ENCODE measurements at places on chromosomes 11 and 22.

DNA sequence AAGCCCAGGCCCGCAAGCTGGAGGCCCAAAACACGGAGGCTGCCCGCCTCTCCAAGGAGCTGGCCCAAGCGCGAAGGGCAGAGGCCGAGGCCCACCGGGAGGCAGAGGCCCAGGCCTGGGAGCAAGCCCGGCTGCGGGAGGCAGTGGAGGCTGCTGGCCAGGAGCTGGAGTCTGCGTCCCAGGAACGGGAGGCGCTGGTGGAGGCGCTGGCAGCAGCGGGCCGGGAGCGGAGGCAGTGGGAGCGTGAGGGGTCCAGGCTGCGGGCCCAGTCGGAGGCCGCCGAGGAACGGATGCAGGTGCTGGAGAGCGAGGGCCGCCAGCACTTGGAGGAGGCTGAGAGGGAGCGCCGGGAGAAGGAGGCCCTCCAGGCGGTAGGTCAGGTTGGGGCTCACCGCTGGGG, 4.8 kb downstream of the CCDC88B start:
- DNase-seq: no peak

DNA sequence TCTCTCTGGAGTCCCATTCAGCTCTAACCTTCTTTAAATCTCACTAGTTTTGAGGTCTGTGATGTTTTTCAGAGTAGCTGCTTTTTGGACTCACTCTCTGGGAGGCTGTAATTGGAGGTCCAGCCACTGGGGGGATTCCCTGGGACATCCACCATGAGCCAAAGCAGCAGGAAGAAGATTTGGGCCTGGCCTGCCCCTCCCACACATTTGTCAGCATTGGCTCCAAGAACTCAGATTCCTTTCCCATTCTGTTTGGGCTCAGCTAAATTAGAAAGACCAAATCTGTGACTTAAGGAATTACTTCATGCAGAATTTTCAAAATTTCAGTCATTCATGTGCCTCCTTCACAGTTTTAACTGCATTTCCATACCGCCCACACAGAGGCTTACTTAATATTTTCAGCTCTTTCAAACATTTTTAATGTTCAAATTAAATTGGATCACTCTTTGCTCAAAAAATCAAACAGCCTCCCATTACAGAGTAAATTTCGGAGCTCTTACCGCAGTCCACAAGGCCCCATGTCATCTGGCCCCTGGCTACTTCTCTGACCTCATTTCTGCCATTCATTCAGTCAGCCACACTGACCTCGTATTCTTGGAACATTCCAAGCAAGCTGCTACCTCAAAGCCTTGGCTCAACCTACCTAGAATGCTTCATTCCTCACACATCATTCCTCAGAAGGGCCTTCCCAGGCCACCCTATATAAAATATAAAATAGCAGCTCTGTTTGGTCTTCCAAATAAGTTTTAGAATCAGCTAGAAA, 54.5 kb upstream of the RRAS2 start:
- DNase-seq: no peak

- no peak for DNase-seq
These were observed 27.1 kb downstream of the SYT13 start for GRCh38 chr11:45258982-45259530.

- DNase-seq: no peak
These were observed 33.0 kb upstream of the MN1 start for GRCh38 chr22:27834364-27835185.

GRCh38 chr11:76735841-76736240, 47.3 kb upstream of the TSKU start:
- no peak for DNase-seq

DNA sequence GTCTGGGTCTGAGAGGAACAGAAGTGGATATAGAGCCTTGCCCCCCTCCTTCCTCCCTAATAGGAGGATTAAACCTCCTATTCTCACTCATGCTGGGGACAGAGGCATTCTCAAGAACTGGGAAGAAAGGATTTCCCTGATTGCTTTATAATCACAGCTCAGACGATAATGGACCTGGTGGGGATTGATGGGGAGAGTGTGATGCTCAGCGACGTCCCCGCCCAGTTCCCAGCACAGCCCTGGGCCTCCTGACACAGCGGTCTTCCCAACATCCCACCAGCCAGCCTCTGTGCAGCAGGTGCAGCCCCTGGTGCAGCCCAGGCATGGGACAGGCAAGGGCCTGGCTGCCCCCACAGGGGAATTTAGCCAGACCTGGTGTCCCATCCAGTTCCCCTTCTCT, 28.4 kb downstream of the TRIM29 start:
- no peak for DNase-seq

DNA sequence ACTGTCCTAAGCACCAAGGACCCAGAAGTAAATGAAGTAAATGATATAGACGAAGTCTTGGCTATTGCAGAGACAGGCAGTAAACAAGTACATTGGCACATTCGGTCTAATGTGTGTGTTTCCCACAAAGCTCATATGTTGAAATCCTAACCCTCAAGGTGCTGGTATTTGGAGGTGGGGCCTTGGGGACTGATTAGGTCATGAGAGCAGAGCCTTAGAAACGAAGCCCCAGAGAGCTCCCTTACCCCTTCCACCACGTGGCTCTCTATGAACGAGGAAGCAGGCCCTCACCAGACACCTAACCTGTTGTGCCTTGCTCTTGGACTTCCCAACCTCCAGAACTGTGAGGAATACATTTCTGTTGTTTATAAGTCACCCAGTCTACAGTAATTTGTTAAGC, 14.9 kb downstream of the CLMP start:
- no peak for DNase-seq

- no peak for DNase-seq
These were observed 5.5 kb downstream of the CHRDL2 start for GRCh38 chr11:74725701-74726100.

DNA sequence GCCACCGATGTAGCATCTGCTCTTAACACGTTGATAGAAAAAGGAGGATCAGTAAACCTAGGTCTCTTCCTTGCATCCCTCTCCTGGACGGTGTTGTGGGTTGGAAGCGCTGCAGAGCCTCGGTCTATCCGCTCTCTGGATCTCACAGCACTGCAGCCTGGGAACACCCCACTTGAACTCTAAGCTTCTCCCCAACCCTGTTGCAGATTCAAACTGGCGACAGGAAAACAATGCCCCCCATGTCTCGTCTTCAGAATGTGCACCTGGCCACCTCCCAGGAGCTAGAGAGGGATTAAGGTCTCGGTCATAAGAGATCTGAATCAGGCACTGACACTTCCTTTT, 454 bp downstream of the TMEM218 start:
- no peak for DNase-seq

DNA sequence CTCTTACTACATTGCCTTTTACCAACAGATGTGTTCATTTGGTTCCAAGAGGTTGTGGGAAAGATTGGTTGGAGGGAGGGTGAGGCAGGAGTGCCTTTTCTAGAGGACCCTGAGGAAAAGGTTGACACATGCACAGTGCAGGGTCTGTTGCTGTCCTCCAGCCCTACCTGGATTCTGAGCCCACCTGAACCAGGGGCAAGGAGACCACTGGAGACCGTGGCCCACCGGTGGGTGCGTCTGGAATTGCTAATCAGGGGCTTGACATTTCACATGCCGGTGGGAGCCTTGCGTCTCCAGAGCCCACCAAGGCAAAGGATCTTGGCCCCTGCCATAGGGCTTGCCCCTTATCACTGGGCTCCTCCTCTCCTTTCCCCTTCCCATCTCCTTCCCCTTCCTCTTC, 80.4 kb upstream of the ZBED5 start:
- no peak for DNase-seq

GRCh38 chr11:2122222-2122906, 16.8 kb downstream of the IGF2 start:
- no peak for DNase-seq

DNA sequence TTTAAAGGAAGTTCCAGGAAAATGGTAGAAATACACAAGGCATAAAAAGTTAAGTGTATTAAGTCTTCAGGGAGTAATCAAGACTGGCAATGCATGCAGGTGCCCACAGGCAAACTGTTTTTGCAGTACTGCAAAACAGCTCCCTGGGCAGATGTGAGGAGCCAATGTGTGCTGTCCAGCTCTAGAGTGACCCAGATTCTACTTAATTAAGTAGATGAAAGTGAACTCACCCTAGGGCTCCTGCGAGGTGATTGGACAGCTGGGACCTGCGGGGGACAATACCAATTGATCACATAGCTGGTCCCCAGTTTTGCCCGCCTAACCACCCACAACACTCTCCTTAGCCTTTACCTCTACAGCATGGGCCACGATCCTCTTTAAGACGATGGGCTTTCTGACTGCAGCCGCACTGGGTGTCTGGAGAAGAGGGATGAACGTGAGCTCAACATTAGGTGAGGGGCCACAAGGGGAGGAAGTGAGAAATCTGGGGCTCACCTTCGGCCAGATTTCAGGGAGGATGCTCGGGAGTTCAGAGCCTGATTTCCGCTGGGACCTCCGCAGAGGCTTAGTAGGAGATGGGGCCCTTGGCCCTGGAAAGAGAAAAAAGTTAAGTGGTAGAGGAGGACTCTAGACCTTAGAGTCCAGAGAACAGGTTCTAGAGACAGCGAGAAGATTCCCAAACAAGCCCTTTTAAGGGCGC, 556 bp downstream of the CDCA5 start:
- DNase-seq: no peak

- no peak for DNase-seq
These were observed 129.0 kb upstream of the LDLRAD3 start for GRCh38 chr11:35814720-35815305.

DNA sequence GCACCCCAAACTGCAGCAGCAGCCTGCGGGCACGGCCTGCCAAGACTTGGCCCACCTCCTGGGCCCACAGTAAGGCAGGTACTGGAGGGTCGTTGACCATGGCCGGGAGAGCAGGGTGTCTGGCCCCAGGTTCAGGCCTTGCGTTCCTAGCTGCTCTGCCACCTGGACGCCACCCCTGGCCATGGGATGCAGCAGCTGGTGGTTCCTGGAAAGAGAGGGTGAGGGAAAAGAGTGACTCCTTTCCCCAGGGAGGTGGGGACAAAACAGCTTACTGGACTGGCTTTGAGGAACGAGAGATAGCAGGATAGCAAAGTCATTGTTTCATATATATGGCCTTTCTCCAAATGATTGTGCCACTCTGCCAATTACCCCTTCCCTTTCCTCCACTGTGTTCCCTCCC, 1.8 kb downstream of the BSCL2 start:
- no peak for DNase-seq
